Foreskin keratinocyte (primary cell): ENCODE measurements at places on chromosomes 2 and 18. TPM values are rescaled to one million over a fixed set of nuclear protein-coding genes. Genes with fewer than 3 reads are reported as not detected.

CAPN13 gene
- not detected in 2 replicates for total RNA-seq

UCN gene
- total RNA-seq, result 0.14 and 0.31 TPM in 2 replicates

C1GALT1C1L gene
- total RNA-seq, result 0.11 TPM in 1 of 2 replicates, not detected in the other

PSMA8 gene
- total RNA-seq, result not detected in 2 replicates

GALNT14 gene
- 42.0 and 46.3 TPM in 2 replicates for total RNA-seq

CRACDL gene
- total RNA-seq, result 2.3 and 2.4 TPM in 2 replicates

MLPH gene
- total RNA-seq, result 0.63 and 0.65 TPM in 2 replicates

LHCGR gene
- not detected in 2 replicates for total RNA-seq

TTN gene
- not detected in 2 replicates for total RNA-seq

PRKAG3 gene
- not detected in 2 replicates for total RNA-seq

SERPINB3 gene
- 0.56 and 0.88 TPM in 2 replicates for total RNA-seq

SRD5A2 gene
- not detected in 2 replicates for total RNA-seq
